DMS 273 treated with DMSO at 0.1 percent for 48 hours (cell line): ENCODE measurements at places on chromosomes 2 and 18.

- no peak for DNase-seq
Measured at GRCh38 chr2:12881952-12882351, 165.2 kb downstream of the TRIB2 start.

GRCh38 chr2:212537726-212538304, 787 bp downstream of the ERBB4 start:
- DNase-seq, result no peak

DNA sequence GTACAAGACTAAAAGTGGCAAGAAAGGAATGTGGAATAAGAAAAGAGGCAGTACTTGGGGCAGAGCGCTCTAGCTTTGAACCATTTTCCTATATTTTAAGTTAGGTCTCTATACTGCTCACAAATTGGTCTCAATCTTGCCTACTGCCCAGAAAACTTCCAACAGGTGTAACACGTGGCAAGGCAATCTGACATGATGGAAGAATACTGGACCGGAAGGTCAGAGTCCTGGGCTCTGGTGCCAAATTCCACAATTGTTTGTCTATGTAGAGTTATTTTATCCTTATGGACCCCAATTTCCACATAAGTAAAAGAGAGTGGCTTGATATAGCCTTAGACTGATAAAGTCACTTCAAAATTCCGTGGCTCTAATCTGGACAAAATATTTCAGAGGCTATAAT, 28.9 kb downstream of the NHEJ1 start:
- no peak for DNase-seq

GRCh38 chr2:11799826-11800225, 53.4 kb downstream of the LPIN1 start:
- no peak for DNase-seq

- no peak for DNase-seq
Measured at GRCh38 chr18:21550510-21550970, 50.0 kb downstream of the ESCO1 start.

DNA sequence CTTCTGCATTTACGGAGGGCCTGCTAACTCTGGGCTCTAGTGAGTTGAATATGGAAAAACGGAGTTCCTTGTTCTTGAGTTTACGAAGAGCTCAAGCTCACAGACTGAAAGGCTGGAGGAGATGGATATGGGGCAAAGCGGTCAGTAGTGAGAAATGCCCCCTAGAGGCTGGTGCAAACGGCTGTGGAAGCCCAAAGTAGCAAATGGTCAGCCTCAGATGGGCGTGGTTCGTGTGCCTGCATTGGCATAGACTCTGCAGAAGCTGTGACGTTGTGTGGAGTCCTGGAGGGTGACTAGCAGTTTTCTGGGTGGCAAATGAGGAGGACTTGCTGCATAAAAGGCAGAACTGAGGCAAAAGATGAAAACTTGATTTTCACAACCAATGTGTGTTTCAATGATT, 93.6 kb upstream of the TWIST2 start:
- DNase-seq, result no peak

DNA sequence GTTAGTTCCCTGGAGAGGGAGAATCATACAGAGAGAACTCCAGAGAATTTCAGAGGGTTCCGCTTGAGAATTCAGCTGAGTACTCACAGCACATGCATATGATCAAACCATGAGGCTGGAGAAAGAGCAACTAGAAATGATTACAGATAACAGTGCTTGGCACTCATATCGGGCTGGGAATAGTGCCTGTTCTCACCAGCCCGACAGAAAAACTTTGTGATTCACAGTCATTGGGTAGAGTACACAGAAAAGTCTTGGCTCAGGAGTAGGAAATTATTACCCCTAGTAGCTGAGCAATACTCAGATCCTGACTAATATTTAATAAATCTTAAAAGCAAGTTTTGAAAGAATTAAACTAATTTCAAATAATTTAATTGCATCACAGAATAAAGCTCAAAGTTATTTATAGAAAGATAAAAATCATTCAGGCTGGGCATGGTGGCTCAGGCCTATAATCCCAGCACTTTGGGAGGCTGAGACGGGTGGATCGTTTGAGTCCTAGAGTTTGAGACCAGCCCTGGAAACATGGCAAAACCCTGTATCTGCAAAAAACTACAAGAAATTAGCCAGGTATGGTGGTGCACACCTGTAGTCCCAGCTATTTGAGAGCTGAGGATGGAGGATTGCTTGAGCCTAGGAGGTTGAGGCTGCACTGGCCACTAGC, 6.8 kb downstream of the WDPCP start:
- DNase-seq, result peak; percentile 19
